ENCODE measurements at places on chromosomes 7 and 10. TPM values are rescaled to one million over a fixed set of nuclear protein-coding genes. Genes with fewer than 3 reads are reported as not detected.

TAC1 gene
- not detected for total RNA-seq

DNA sequence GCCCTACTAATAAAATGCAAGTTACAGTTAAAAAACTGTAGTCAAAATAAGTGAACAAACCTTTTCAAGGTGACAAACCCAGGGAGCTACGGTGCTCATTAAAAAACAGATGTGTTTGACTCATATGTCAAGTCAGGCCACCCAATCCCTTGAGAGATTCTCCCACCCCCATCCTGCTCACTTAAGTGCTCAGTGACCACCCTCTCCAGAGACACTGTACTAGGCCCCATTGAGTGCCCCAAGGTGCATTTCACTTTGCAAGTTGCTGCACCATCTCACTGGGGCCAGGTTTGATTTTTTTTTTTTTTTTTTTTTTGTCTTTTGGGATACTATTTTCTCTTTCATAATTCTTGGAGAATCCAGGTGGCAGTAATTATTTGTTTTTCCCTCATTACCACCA, 1.9 kb downstream of the ERV3-1 start:
- H3K36me3 ChIP-seq: peaks cover 25% of the 10 kb centered on the region
- H3K27me3 ChIP-seq: no peaks in the 10 kb centered on the region
- H3K27ac ChIP-seq: no peak overlapping the region
- H3K4me1 ChIP-seq: peaks cover 37% of the 10 kb centered on the region
- H3K4me3 ChIP-seq: peak overlapping the region; percentile 6

- peaks cover 47% of the 10 kb centered on the region for H3K4me1 ChIP-seq
- H3K36me3 ChIP-seq: peaks cover 2% of the 10 kb centered on the region
- H3K27ac ChIP-seq: no peak overlapping the region
- DNase-seq: no peak
- H3K27me3 ChIP-seq: no peaks in the 10 kb centered on the region
- no peak overlapping the region for H3K4me3 ChIP-seq
Observed at GRCh38 chr10:14299556-14299955, 31.2 kb downstream of the FRMD4A start.

CALHM1 gene
- not detected for total RNA-seq

- no peak for DNase-seq
- H3K4me1 ChIP-seq: peaks cover 20% of the 10 kb centered on the region
- H3K36me3 ChIP-seq: peaks cover 3% of the 10 kb centered on the region
- H3K27ac ChIP-seq: no peak overlapping the region
Observed at GRCh38 chr10:126336801-126337200, 51.5 kb downstream of the ADAM12 start.

ELMO1 gene
- total RNA-seq: 0.42 TPM

DNA sequence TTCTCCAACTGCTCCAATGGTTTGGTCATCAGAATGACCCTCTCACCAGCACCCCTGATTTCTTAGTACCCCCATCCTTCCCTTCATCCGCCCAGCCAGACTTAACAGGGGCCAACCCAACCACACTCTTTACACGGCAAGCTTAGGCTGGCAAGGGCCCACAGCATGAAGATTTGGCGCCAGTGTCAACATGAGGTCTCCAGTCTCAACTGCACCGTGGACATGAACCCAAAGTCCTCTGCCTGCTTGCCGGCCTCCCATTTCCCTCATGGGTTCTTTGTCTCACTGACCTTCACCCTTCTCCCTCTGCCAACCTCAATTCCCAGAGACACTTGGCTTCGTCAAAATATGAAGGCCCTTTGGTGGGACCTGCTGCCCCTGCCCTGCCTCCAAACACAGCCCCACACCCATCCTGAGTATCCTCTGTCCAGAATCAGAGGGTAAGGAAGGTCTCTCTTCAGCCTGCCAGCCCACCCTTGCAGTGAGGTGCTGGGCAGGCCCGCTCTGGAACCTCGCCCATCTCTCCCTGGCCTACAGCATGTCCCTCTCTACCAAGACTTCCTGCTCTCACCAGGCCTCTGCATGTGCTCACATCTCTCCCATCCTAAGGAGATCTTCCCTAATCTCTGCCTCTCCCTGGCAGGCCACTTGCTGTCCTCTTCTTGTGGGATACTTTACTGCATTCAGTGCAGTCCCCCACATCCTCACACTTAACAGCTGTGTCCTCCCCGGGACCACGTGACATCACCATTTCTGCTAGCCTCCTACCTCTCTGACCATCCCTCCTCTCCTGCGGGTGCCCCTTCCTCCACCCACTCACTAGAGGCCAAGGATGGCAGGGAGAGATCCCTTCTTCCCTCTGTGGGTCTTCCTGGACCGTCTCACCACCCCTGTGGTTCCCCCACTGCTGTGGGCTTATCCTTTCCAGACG, 91.7 kb upstream of the ZMIZ1 start:
- peaks cover 52% of the 10 kb centered on the region for H3K4me1 ChIP-seq
- no peak for DNase-seq
- H3K27me3 ChIP-seq: no peaks in the 10 kb centered on the region
- peak overlapping the region; percentile 89 for H3K27ac ChIP-seq
- no peak overlapping the region for H3K4me3 ChIP-seq

WDFY4 gene
- not detected for total RNA-seq

- DNase-seq: peak; percentile 91
- no peaks in the 10 kb centered on the region for H3K27me3 ChIP-seq
- H3K36me3 ChIP-seq: peaks cover 11% of the 10 kb centered on the region
- H3K4me1 ChIP-seq: peaks cover 43% of the 10 kb centered on the region
Observed at GRCh38 chr10:79411546-79412495, 33.6 kb downstream of the ZCCHC24 start.

HOGA1 gene
- total RNA-seq: not detected

DNA sequence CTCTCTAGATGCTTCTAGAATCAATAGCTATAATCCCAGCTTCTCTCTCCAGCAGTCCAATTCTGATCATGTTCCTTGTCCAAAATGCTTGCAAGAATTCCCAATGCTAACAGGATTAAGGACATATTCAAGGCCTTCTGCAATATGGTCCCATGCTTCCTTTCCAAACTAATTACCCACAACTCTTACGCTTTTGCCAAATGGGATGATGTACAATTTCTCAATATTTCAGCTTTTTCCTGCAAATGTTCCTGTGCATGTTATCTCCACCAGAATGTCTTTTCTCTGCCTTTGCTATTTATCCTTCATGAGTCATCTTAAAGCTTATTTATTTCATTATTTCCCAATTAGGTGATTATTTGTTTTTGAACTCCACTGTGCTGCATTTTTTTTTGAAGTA, 556.4 kb downstream of the SORCS1 start:
- no peak overlapping the region for H3K27ac ChIP-seq
- H3K4me1 ChIP-seq: no peaks in the 10 kb centered on the region
- no peaks in the 10 kb centered on the region for H3K36me3 ChIP-seq
- DNase-seq: no peak
- H3K4me3 ChIP-seq: no peak overlapping the region
- no peaks in the 10 kb centered on the region for H3K27me3 ChIP-seq

DNA sequence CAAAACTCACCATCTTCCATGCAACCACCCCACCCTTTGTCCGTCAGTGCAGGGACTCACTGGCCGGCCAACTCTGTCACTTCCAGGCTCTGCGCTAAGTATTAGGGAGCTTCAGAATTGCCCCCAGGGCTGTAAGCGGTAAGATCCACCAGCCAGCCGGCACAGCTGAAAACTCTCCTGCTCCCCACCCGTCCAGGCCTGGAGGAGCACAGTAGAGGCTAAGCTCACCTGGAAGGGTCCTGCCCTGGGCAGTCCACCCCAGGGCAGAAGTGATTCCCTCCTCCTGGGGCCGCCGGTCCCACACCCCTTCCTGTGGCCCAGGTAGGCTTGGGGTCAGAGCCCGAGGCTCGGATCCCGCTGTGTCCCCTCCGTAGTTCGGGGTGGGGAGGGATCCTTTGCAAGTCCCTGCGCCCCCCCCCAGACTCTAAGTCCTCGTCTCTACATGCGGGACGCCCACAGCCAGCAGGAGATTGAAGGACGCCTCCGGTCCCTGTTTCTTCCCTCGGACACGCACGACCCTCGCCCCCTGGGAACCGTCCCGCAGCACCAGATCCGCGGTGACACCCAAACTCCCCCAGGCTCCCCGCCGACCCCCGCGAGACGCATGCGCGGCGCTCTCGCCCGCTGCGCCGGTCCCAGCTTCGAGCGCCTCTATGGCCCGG, 138.9 kb downstream of the ARHGAP22 start:
- H3K4me1 ChIP-seq: peaks cover 8% of the 10 kb centered on the region
- H3K36me3 ChIP-seq: no peaks in the 10 kb centered on the region
- H3K27ac ChIP-seq: no peak overlapping the region
- no peaks in the 10 kb centered on the region for H3K27me3 ChIP-seq
- peak; percentile 90 for DNase-seq

DNA sequence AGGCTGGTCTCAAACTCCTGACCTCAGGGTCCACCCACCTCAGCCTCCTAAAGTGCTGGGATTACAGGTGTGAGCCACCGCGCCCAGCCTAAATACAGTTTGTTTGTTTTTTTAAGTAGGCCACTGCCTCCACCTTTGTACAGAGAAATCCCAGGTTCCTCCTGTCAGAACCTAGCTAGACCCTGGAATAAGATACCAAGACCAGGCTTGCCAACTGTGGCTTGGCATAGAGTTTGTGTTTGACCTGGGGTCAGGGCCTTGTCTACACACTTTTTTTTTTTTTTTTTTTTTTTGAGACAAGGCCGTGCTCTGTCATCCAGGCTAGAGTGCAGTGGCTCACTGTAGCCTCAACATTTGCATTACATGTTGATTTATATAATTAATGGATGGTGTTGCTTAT, 34.3 kb upstream of the DNAH11 start:
- H3K27ac ChIP-seq: no peak overlapping the region
- DNase-seq: no peak
- H3K36me3 ChIP-seq: peaks cover 1% of the 10 kb centered on the region
- no peaks in the 10 kb centered on the region for H3K27me3 ChIP-seq
- no peaks in the 10 kb centered on the region for H3K4me1 ChIP-seq

Measured in chondrocyte (in vitro differentiated cells).